ENCODE measurements at places on chromosomes 4 and X.

GRCh38 chr4:158850800-158851644 lies 82.2 kb downstream of the FNIP2 start:
- peak; percentile 61 for DNase-seq

GRCh38 chr4:185464887-185465286 lies 6.6 kb downstream of the CCDC110 start:
- DNase-seq = no peak

DNA sequence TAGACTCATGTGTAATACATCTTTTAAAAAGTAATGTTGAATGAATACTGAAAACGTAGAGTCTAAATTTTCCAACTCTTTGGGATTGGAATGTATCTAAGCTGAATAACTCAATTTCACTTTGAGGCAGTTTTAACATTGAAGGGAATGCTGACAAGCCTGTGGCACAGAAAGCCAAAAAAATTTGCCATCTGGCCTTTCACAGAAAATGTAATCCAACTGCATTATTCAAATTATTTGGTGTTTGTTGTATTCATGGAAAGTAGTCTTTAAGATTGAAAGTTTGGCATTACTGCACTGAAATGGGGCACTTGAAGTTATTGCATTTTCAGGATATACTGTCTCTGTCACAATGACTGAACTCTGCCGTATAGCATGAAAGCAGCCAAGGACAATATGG lies 186.9 kb downstream of the FRMPD4 start:
- DNase-seq = no peak

- DNase-seq = no peak
Observed at GRCh38 chrX:119654112-119654531, 38.8 kb downstream of the SEPTIN6 start.

DNA sequence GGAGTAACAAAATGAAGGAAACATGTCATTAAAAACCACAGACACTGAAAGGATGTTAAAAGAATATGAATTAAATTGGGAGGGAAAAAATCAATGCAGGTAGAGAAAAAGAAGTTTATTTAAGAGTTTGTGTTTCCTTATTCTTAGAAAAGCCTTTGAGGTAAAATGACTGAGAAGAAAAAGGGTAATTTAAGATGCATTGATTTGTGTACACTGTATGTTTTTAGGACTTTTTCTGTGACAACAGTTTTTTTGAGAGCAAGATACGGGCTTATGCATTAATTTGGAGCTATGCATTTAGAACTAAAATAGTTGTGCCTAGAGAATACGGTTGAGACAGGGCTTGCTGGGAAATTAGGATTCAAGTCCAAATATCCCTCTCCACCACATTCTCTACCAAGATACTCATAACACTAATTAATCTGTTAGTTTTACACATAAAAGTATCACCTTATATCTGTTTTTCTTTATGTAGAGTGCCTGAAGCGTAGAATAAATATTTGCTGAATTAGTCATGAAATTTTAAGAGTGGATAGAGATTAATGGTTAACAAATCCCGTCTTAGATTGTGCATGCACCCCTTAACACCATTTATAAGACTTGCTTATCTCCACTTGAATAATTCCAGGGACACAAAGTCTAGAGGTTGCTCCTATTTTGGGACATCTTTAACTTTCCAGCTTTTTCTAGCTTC lies 232.5 kb downstream of the PCDH7 start:
- peak; percentile 53 for DNase-seq

- DNase-seq = no peak
Observed at GRCh38 chr4:8848507-8849265, 23.0 kb downstream of the HMX1 start.

DNA sequence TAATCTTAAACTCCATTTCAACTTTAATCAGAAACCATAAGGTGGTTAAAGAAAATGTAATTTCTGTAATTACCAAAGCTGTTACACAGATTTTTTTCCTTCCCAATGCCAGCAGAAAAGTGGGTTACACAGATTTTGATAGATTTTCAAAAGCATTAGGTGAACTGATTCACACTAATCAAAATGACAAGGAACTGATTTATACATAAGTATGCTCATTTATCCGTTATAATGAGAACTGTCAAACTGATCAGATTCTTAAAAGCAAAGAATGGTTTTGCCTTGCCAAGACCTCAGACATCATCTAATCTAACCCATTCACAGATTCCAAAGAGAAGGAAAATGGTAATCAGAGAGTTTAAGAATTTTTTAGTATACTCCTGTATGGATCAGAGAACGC lies 5.2 kb downstream of the UGDH start:
- DNase-seq = no peak

DNA sequence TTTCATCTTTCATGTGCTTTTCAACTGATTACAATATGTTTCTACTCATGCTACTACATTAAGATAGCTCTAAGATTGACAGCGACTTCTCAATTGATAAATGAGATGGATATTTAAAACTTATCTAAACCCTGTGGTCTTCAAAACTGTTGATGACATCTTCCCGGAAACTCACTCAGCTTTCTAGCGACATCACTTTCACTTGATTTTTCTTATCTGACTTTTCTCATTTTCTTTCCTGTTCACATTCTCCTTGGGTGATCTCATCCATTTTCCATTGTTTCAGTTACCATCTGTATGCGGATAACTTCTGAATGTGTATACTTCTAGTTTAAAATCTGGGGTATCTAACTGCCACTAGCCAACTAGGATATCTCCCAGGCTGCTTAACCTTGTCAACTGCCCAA lies 3.1 kb downstream of the POLR2B start:
- DNase-seq = peak; percentile 15
